Lower leg skin (tissue), 4 donors: ENCODE measurements at places on chromosomes 3 and 15. TPM values are rescaled to one million over a fixed set of nuclear protein-coding genes. Genes with fewer than 3 reads are reported as not detected.
A peak's percentile ranks its signal among the peaks of the same experiment; 100 is the strongest.

Gene C2CD4A
- total RNA-seq, result not detected

DNA sequence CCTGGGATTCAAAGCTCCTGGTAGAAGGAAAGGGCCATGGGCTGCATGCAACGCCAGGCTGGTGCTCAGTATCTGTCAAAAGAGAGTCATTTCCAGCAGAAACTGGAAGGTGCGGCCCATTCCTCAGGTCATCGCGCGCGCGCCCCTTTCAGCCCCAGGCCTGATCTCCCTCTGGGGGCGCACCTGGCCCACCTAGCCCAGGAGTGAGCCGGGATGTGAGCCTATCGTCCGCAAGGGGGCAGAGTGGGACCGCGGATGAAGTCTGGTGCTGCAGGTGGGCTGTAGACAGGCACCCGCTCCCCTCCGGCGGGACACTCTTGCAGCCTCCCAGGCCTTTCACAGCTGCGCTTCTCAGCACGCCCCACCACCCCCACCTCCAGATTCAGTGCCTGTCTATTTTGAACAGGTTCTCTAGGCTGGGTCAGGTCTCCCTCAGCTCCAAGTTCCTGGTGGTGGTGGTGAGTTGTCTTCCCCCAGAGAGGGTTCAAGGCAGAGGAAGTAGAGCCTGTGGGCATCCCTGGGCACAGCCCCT, 5.8 kb upstream of the RPL29 start:
- DNase-seq, result peak; percentile 67

GRCh38 chr3:1774597-1774996, 324.1 kb upstream of the CNTN4 start:
- DNase-seq, result no peak

- no peak for DNase-seq
These were observed 333.4 kb downstream of the NAALADL2 start for GRCh38 chr3:175192536-175192935.

DNA sequence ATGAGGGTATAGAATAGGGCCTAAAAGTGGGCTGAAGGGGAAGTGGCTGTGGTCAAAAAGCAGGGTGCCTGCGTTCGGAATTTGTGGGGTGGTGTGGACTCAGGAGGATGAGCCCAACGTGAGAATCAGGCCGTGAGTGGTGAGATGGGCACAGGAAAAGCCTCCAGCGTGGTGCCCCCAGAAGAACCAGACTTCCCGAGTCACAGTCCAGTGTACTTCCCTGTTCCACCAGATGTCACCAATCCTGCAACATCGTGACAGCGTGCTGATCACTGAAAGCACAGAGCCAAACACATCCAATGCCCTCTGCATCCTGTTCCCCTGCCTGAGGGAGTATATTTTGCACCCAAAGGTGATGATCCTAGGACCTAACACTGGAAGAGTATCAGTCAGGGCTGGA, 20.8 kb upstream of the ACAN start:
- DNase-seq, result peak; percentile 66

DNA sequence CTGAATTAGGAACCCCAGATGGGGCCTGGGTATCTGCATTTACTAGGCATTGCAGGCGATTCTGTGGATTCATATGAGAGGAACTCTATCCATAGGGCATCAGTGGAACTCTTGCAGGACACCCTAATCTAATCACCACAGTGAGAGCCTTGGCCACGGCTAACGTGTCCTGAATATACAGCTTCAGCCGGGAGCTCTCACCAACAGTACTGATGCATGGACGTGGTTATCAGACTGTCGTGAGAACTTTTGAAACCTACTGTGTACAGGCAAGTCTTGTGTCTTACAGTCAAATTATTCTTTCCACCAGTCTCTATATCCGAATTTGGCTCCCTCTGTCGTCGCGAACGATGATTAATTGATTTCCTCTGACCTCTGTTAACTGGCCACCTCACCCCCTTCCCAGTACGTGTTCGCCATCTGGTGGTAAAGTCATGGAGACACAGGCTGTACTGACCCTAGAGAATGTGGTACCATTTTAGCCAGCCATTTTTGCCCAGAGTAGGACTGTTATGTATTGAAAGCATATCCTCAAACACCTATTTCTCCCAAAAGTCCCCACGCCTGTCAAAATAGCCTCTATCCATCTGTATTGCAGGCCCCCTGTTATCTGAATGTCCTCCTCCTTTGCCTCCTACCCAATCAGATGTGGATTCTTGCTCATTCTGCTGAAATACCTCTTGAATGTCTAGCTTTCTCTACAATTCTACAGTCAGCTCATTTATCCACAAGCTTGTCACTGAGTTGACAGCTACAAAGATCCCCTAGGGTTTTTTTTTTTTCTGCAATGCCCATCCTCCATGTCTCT, 39.7 kb downstream of the GLDN start:
- peak; percentile 53 for DNase-seq

- DNase-seq, result peak; percentile 76
These were observed 48.6 kb upstream of the C15orf39 start for GRCh38 chr15:75153087-75153486.

DNA sequence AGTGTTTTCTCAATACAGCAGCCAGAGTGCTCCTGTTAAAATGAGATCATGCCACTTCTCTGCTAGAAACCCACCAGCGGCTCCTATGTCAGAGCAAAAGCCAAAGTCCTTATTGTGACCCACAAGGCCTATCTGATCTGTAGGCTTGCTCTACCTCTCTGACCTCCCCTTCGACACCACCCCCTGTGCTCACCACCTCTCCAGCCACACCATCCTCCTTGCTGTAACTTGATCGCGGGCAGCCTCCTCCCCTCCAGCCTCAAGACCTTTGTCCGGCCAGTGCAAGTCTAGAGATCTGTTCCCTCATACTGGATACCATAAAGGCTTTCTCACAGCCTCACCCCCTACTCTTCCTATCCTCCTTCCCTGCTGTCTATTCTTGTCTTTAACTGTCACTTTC, 1.9 kb upstream of the IGDCC4 start:
- DNase-seq, result no peak

- DNase-seq, result no peak
These were observed 135.4 kb downstream of the ATG7 start for GRCh38 chr3:11407644-11408043.

DNA sequence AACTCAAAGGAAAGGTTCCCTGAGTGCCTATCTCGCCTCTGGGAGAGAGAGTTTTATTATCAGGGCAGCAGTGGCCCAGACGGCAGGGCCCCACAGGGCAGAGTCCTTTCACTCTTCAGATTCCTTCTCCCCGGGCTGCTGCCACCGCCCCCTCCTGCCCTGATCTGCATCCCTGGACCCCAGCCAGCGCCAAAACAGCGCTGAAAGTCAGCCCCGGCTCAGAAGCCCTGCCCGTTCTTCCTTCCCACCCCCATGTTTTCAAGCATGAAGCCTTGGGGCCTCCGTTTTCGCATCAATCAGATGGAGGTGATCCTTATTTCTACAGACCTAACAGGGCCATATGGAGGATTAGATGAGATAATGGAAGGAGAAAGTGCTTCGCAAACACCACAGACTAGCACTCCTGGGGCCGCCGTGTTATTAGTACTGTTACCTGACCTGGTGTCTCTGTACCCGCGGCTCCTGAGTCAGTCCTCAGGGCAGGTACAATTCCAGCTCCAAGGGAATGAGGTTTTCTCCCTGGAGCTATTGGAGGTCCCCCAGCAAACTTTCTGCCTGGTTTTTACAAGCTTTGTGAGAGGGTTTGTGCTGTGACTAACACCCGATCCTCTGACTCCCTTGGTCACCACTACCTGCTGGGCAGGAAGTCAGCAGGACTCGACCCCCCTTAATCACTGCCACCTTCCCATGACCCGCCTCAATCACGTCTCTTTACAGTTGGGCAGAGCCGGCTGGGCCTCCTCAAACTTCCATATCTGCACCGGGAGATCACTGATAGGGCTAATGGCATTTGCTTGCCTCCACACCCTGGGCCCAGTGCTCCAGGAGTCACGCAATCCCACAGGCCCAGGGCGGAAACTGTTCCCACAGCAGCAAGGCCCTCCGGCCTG, 39.5 kb upstream of the TSEN2 start:
- no peak for DNase-seq
